ENCODE measurements at places on chromosomes 11 and 22. TPM values are rescaled to one million over a fixed set of nuclear protein-coding genes. Genes with fewer than 3 reads are reported as not detected.

The SLC37A2 gene
- 2.0 TPM for total RNA-seq

The AQP11 gene
- total RNA-seq: 1.7 TPM

The CREB3L1 gene
- total RNA-seq: 5.4 TPM

The KDM4D gene
- total RNA-seq: 1.1 TPM

The CHRM1 gene
- not detected for total RNA-seq

The BIK gene
- total RNA-seq: not detected

The ZBTB16 gene
- 65.5 TPM for total RNA-seq

The HPX gene
- not detected for total RNA-seq

The KREMEN1 gene
- total RNA-seq: 44.7 TPM

The KMT5B gene
- 20.5 TPM for total RNA-seq

The CCDC188 gene
- total RNA-seq: not detected

The SCGB1C1 gene
- not detected for total RNA-seq

The SRSF8 gene
- 24.7 TPM for total RNA-seq

The ANO5 gene
- 94.3 TPM for total RNA-seq

Data from right atrium auricular region (tissue), 2 donors.